ENCODE measurements at places on chromosomes 11 and 22.

GRCh38 chr11:95065336-95065735 is 1.4 kb upstream of the SRSF8 start:
- no peak for DNase-seq

DNA sequence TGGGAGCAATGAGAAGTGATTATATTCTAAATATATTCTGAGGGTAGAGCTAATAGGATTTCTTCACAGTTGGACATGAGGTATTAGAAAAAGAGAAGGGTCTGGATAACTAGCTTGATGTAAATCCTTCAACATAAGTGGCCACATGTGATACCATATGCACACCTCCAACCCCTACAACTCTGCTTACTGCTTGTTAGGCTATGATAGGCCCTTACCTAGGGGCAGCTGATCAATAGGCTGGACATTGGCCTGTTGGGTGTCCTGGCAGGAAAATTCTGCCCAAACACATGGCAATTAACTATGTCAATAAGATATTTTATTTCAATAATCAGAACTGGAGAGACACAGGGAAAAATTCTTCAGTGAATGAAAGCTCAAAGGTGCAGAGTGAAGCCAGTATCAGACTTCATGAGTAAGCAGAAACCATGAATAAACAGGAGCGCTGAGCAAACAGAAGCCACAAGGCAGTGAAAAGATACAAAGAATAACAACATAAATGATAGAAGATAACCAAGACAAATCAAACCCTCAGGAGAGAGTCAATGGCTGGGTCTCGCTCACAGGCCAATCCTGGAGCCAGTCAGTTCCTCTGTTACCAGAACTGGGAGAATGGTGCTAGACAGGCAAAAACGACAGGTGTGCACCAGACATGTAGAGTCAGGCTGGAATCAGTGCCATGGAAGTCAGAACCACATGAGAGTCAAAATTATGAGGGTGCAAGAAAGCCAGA is 46.3 kb upstream of the PSMA1 start:
- no peak for DNase-seq

GRCh38 chr11:15101072-15101709 is 13.5 kb upstream of the INSC start:
- DNase-seq, result peak; percentile 36

DNA sequence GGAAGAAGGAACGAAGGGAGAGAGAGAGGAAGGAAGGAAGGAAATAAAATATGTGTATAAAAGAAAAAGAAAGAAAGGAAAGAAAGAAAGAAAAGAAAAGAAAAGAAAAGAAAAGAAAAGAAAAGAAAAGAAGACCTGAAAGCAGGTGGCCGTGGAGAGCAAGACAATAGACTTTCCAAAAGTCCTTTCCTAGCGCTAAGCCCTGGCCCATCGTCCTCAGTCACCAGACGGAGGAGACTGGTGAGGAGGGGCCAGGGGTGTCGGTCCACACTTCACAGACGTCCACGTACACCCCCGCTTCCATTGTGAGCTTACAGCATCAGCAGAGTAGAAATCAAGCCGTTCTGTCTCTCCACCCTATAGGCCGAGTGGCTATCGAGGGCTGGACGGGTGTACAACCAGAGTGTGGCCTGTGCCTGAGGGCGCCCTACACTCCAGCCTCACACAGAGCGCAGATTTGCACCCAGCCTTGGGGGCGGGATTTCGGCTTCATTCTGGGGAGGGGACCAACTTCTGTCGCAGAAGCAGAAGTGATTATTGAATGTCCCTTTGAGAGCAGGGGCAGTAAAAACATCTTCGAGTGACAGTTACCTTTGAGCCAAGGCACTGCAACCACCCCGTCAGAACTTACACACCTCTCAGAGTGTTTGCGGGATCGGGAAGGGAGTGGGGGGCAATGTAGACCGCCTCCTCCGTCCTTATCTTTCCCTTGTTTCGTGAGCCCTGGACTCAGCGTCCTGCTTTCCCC is 2.0 kb upstream of the BSX start:
- DNase-seq, result no peak

GRCh38 chr22:23384923-23385677 is 195.0 kb downstream of the IGLL1 start:
- no peak for DNase-seq

DNA sequence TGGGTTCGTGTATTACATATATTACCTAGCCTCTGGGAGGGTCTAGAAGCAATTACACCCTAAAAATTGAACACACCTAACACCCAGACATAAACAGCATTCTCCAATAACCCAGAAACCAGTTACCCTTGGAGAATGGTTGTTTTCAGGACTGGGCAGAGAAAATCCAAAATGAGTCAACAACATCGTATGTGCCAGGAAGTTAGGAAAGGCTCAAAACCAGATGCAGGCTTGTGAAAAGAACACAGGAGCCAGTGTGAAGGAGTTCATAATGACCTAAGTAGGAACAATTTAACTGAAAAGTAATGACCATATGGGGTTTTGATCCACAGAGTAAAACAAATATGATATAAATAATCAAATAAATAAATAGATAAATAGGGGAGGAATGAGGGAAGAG is 5.1 kb upstream of the CLPB start:
- no peak for DNase-seq
